ENCODE measurements at places on chromosomes 7 and 10.

DNA sequence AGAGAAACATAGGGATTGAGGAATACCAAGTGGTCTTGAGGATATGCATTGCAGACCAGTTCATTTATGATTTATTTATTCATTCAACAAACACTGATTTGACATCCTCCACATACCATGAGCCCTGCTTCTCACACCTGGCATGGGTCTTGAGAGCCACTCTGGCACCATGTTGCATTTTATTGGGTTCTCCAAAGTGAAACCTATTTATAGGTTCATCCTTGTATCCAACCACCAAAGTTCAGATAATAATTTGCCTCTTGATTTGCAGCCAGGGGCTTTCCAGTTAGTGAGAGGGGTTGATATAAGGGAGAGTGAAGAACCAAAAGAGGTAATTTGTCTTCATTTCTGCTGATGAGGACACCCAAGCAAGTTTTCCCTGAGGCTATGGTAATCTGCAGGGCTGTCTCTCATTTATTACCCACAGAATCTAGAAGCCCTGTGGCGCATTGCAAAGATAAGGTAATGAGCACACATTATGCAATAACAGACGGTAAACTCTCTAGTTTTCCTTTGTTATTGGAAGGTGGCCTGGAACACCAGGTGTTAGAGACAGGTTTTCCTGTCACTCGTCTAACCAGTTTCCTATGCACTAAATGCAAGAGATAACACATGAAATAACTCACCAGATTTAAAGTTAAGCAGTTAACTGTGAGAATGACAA lies 28.8 kb upstream of the ICA1 start:
- DNase-seq, result no peak

DNA sequence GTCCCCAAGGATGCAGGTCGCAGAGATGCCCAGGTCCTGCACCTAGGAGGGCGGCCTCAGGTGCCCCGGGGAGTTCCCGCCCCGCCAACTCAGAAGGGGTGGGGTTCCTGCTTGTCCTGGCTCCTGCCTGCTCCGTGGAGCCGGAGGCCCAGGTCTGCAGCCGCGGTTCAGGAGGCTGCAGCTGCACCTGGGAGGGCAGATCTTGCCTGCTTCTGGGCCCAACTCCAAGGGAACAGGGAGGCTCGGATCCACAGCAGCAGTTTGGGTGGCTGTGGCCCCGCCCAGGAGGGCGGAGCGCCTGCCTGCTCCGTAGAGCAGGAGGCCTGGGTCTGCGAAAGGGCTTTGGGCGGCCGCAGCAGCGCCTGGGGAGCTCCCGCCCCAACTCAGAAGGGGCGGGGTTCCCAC lies 108.2 kb upstream of the EGR2 start:
- no peak for DNase-seq

- DNase-seq, result no peak
Observed at GRCh38 chr7:90933041-90933440, 331.2 kb upstream of the FZD1 start.

DNA sequence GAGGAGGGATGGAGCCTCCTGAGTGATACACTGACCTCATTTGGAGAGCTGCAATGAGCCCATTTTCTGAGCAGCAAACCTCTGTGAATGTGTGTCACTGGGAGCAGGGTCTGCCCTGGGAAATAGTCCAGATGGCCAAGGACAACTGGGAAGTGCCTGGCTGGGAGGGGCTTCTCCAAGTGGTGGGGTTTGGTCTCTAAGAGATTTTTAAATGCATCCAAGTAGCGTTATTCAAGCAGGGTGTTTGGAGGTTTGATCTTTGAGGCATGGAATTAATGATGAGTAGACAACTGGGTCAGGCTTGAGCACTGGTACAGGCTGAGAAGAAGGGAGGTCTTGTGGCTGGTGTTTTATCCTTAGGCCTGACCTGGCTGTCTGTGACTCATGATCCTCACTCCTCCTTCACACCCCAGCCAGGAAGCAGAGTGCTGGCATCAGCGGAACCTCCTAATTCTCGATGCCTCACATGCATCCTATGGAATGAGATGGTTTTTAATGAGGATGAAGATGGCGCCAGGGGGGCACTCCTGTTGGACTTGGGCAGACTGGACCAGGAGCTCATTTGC lies 3.3 kb downstream of the GOLGA7B start:
- no peak for DNase-seq

DNA sequence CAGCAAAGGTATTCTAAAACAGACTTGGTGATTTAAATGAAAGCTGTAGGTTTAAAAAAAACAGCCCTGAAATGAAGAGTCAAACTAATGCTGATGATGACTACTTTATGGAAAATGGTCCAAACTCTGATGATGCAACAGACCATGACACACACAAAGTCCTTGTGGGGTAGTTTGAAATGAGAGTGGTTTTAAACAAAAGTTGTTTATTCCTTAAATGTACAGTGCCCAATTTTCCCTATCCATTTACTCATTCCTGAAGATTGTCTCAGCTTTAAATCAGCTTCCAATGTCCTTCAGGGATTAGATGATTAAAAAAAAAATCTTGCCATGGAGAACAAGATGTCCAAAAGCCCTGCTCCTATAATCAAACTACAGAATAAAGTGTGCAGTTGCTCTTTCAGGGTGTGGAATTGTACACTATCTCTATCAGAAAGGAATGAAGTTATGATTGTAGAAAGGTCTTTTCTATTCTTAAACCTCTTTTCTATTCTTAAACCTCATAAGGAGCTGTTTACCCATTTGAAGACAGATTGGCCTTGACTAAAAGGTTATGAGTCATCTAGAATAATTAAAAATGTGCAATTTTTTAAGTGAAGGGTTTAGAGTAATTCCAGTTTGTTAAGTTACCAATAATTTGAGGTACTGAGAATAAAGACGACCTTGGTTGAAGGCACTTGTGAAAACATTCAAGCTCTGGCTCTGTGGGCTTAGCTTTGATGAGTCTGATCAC lies 70.2 kb upstream of the ITGA8 start:
- DNase-seq, result peak; percentile 38

DNA sequence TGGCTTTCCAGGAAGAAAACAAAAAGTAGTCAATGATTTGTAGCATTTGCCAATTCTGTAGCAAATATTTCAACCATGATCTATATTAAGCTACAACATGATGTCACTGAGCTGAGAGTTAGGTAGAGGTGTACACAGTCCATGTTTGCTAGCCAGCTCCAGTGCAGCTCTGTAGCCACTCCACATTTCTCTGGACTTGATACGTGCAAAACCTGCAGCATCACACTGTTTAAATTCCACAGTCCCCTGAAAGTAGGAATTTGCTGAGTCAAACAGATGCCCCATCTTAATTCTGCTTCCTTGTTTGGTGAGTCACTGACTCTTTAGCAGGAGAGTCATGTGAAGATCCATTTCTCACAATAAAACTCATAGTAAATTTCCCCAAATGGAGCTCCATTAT lies 89.8 kb upstream of the LRRTM3 start:
- peak; percentile 61 for DNase-seq

- no peak for DNase-seq
Observed at GRCh38 chr10:25068152-25069058, 52.0 kb downstream of the THNSL1 start.

- DNase-seq, result no peak
Observed at GRCh38 chr10:92850185-92850584, 1.9 kb downstream of the EXOC6 start.

GRCh38 chr10:107859065-107859464 lies 694.6 kb upstream of the SORCS1 start:
- DNase-seq, result no peak

- DNase-seq, result peak; percentile 91
Observed at GRCh38 chr7:133703547-133703946, 423.6 kb upstream of the LRGUK start.

DNA sequence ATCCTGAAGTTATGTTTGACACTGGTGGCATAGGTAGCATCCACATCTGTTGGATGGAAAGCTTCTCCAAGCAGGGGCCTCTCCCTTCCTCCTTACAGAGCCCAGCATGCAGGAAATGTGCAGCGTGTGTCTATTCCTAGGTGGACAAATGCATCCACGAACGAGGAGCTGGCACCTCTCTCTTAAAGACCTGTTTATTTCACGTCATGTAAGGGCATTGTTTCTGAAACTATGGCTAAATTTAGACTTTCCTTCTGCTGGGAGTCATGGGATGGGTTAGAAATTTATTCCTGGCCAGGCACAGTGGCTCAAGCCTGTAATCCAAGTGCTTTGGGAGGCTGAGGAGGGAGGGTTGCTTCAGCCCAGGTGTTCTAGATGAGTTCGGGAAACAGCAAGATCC lies 208.4 kb upstream of the SVIL start:
- DNase-seq, result no peak

GRCh38 chr7:30479202-30480120 lies 877 bp upstream of the NOD1 start:
- no peak for DNase-seq

DNA sequence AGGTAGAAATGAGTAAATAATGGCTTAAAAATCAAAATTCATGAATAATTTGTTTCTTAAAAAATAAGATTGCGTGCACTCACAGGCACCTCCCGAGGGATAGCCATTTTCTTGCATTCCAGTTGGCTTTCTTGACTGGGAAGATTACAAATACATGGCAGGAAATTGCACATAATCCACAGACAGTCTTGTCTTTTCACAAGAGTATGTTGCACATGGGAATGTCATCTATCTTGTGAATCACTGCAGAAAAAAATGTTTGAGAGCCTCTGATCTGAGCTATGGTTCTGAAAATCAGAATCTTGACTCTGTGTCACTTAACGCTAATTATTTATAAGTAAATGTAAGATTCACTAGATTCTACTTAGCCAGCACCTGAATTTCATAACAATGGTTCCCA lies 74.1 kb upstream of the PRKG1 start:
- no peak for DNase-seq

DNA sequence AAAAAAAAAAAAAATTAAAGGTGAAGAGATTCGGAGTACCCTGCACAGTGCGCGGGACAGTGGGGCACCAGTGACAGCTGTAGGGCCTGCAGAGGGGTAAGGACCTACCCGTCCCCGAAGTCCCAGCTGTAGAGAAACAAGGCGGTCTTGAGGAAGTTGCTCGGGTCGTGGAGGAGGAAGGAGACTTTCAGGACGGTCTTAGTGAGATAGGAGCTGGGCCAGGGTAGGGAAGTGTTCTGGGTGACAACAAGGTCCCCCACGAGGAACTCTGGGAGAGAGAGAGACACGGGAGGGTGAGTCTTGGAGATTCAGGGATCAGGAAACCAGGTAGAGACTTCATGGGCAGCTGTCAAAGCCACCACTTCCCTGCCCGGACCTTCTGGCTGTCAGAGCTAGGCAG lies 9.7 kb downstream of the TMEM130 start:
- DNase-seq, result no peak

DNA sequence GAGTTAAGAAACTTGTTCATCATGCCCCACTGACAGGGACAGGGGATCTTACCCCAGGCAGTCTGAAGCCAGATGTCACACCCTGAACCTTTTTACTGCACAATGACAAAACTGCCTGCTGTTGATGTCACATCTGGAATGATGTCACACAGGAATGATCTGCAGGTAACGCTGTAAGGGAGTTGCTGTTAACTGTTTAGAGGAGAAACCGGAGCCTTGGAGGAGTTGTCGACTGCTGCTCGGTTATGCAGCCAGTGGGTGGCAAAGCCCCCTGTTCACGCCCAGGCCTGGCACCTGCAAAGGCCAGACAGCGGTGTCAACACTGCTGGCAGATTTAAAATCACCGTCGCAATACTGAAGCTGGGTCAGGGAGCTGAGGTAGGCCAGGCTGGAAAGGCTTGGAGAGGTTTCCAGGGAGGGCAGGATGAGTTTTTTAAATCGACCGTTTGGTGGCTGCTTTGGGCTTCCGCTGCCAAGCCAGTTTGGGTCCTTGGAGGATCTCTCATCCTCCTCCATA lies 10.0 kb upstream of the SLIT1 start:
- DNase-seq, result no peak

DNA sequence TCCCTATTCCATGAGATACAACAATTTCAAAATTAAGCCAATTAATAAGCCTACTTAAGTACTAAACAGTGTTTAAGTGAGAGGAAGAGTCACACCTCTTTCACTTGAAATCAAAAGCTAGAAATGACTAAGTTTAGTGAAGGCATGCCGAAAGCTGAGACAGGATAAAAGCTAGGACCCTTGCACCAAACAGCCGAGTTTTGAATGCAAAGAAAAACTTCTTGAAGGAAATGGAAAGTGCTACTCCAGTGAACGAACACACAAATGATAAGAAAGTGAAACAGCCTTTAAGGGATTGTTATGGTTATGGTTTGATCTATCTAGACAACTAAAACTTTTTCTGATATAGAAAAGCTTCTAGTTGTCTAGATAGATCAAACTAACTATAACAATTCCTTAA lies 135.4 kb upstream of the KMT2E start:
- no peak for DNase-seq

GRCh38 chr10:85045046-85045445 lies 716.7 kb downstream of the CCSER2 start:
- no peak for DNase-seq

GRCh38 chr10:43350686-43351085 lies 20.8 kb upstream of the FXYD4 start:
- no peak for DNase-seq

GRCh38 chr7:112173568-112173905 lies 32.7 kb downstream of the DOCK4 start:
- DNase-seq, result no peak

GRCh38 chr10:69498711-69499471 lies 47.6 kb downstream of the TSPAN15 start:
- no peak for DNase-seq

- no peak for DNase-seq
Observed at GRCh38 chr7:90713628-90714027, 117.5 kb downstream of the CDK14 start.

- DNase-seq, result no peak
Observed at GRCh38 chr7:80771523-80771922, 133.1 kb downstream of the CD36 start.

Data from non-pigmented ciliary epithelial cell (primary cell).